Stimulated activated CD8-positive, alpha-beta memory T cell treated with anti-CD3 and anti-CD28 coated beads, Interleukin-15, amount 100 ng/mL, for 4 hours (primary cell): ENCODE measurements at places on chromosomes 12 and 14.

GRCh38 chr14:81401420-81402122 is 1.4 kb upstream of the STON2 start:
- no peak for DNase-seq

DNA sequence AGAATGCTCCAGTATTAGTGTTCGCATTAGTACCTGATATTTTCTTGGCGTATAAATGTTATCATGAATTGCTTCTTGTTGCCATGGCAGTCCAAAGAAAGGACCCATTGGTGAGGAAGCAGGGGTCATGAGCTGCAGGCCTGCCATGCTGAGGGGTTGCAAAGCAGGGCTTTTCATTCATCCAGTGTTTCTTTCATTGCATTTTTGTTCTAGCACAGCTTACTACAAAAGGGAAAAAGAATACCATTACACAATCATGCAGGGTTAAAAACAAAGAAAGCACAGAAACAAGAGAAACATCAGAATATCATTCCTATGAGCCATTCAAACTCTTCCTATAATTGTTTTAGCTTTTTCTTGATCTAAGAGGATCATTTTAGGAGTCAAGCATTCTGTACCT is 24.0 kb downstream of the DICER1 start:
- DNase-seq: no peak

DNA sequence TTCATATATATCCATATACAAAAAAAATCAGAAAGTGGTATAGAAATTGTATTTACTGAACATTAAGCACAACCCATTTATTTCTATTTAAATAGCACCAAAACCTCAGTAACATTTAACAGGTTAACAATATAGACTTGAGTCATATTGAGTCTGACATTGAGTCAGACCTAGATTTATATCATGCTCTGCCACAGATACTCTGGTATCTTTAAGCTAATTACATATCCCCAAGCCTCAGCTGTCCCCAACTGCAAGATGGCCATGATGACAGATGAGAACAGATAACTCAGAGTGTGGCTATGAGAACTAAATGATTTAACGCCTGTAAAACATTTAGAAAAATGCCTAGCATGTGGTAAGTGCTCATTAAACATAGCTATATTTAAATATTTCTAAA is 40.3 kb downstream of the IFNG start:
- no peak for DNase-seq

- DNase-seq: no peak
Observed at GRCh38 chr12:1542599-1542998, 51.8 kb downstream of the FBXL14 start.

- DNase-seq: peak; percentile 29
Observed at GRCh38 chr12:2752676-2753371, 41.9 kb upstream of the FKBP4 start.

DNA sequence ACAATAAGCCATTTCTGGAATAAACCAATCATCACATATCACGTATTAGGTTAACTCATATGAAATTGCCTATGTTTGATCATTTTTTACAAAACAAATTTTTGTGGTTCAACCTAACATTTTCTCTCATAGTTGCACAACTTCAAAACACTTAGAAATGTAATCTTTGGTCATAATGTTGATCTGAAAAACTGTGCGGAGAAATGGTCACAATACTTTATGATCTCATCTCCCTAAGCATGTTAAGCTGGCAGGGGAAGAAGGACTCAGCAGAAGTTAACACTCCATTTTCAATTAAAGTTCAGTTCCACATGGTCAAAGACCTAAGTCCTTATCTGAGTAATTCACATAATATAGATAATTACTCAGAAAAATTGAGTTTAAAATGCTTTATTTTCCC is 194.8 kb downstream of the CAPZA3 start:
- no peak for DNase-seq

DNA sequence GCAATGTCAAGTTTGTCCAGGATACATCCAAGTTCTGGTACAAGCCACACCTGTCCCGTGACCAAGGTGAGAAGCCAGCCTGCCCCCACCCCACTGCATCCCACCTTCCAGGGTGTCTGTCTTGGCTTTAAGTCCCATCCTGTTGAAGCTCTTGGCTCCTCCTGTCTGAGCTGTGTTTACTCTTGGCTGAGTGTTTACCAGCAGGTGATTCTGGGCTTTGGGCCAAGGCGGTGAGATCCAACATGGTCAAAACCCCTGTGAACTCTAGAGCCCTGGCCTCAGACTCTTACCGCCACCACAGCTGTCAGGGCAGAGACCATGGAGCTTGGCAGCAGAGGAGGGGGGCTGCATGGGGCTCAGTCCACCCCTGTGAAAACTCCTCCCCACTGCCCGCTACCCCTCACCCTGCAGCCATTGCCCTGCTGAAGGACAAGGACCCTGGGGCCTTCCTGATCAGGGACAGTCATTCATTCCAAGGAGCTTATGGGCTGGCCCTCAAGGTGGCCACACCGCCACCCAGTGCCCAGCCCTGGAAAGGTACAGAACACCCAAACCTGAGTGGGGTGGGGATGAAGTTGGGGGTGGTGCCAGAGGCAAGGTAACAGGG is 11.6 kb downstream of the TNS2 start:
- DNase-seq: no peak

- DNase-seq: no peak
Observed at GRCh38 chr12:125458552-125459268, 393.5 kb downstream of the AACS start.

GRCh38 chr12:116123451-116124258 is 153.8 kb downstream of the MED13L start:
- no peak for DNase-seq

DNA sequence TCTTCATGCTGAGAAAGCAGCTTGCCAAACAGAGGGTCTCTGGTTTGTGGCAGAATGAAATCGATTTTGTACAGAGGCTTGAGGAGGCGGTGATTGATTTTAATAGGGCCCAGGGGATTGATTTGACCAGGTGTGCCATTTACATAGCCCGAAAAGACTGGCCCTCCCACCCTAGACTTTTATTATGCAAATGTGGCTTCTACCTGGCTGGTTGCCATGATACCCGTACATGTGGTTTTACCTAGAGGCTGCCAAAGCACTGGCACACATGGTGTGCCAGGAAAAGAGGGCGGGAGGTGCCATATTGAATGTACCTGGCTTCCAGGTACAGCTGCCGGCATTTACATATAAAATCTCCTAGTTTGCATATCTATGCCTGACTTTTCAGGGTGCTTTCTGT is 18.0 kb upstream of the GUCY2C start:
- no peak for DNase-seq

- no peak for DNase-seq
Observed at GRCh38 chr12:113347107-113347506, 11.3 kb upstream of the PLBD2 start.

DNA sequence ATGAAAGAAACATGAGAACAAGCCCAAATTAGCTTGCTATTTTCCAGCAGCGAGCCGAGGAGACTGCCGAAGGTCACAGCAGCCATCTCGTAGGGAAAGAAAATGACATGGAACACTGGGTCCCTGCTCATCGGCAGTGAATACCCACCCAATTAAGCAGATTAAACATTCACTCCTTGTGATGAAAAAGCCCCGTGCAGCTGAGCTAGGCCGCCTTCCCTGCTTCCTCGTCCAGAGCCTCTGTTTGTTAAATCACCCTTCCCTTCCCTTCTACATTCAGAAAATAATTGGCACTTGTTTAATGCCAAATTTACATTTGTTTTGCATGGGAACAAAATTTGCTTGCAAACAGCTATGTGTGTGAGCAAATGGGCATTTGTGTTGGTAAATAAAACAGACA is 342.5 kb downstream of the RMST start:
- no peak for DNase-seq
